ENCODE measurements at places on chromosomes 7 and 10.

- DNase-seq, result no peak
Observed at GRCh38 chr7:36404639-36405408, 15.2 kb downstream of the ANLN start.

DNA sequence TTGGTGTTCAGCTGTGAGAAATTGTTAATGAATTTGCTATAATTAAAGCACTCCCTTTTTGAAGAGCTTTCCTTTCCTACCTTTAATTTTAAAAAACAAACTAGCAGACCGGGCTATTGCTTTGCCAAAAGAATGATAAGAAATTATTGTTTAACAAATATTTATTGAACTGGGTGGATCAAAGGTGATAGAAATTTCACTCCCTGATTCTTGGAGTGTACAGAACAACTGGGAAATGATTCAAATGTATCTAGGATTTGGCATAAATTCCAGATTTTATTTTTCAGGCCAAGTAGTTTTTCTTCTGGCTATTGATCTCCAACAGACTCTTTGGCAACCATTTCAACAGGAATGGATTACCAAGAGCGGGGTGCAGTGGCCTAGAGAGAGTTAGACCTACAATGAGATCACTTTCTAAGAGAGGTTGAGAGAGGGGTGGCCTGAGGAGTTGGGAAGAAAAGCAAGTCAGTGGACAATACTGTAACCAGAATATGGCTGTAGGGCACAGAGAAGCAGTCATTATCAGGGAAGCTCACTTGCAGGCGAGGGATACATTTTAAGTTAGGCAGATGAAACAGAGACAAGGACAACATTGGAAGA lies 71.9 kb downstream of the PLXDC2 start:
- no peak for DNase-seq

DNA sequence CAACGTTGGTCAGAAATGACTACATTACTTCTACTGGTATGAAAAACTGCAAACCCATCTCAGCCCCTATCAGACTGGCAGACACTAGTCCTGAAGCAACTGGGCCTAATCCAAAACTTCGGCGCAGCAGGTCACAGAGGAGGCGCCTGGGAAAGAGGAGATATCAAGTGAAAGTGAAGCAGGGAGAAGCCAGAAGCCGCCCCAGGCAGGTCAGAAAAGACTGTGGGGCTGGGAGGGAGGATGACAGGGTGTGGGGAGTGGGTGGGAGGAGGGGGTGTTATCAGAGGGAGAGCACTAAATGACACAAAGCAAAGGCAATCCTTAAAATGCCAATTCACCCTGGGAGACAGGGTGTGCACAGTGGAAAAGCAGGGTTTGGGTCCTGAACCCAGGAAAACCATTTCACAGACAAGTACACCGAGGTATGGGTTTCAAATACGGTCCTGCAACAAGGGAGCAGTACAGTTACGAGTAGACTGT lies 731 bp downstream of the CHCHD3 start:
- peak; percentile 26 for DNase-seq

DNA sequence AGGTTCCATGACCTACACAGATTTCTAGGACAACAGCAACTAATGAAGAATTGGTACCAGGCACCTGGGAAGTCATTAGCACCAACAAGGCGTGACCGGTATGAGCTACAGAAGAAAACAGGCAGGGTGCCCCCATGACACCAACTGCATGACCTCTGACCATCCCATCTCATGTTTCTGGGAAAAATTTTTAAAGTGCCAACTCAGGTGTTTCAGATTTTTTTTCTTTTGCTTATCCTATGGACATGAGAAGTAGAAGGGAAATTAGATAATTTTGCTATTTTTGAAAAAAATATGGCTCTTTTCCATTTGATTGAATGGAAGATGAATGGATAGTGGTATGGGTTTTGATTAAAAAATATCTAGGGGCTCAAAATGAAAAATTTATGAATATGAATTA lies 154.8 kb downstream of the NRCAM start:
- no peak for DNase-seq

DNA sequence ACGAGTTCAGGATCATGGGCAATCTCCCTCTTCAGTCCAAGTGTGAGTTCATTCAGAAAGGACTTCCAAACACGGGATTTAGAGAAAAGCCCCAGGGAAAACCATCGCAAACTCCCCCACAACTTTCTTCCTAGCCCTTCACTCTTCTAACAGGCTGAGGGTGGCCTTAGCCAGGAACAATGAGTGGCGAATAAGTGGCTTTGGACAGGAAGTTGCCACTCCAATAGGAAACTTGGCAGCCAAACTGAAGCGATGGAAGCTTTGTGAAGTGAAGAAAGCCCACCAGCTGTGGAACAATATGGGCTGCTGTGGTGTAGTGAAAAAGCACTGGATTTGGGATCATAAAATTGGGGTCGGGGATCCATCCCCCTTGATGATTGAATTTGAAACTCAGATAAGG lies 193.2 kb downstream of the TEX36 start:
- DNase-seq, result no peak

Measured in left ventricle myocardium inferior (tissue), 1 donor.